ENCODE measurements at places on chromosomes 1 and 21.

DNA sequence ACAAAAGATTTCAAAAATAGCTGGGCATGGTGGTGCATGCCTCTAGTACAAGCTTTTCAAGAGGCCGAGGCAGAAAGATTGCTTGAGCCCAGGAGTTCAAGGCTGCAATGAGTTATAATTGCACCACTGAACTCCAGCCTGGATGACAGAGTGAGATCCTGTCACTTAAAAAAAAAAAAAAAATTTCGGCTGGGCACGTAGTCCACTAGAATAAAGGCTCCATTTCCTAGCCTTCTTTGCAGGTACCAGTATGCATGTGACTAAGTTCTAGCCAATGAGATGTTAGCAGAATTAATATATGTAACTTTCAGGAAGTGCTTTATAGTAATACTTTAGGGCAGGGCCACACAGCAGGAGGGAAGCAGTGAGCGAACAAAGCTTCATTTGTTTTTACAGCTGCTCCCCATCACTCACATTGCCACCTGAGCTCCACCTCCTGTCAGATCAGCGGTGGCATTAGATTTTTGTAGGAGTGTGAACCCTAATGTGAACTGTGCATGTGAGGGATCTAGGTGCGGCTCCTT lies 28.8 kb upstream of the SYDE2 start:
- DNase-seq, result no peak

- no peak for DNase-seq
Observed at GRCh38 chr21:18801468-18801867, 397.9 kb upstream of the TMPRSS15 start.

- no peak for DNase-seq
Observed at GRCh38 chr21:35578831-35579471, 481.4 kb downstream of the SETD4 start.

- DNase-seq, result no peak
Observed at GRCh38 chr1:98472878-98473277, 188.6 kb upstream of the SNX7 start.

- no peak for DNase-seq
Observed at GRCh38 chr1:187053876-187054275, 225.1 kb downstream of the PLA2G4A start.

DNA sequence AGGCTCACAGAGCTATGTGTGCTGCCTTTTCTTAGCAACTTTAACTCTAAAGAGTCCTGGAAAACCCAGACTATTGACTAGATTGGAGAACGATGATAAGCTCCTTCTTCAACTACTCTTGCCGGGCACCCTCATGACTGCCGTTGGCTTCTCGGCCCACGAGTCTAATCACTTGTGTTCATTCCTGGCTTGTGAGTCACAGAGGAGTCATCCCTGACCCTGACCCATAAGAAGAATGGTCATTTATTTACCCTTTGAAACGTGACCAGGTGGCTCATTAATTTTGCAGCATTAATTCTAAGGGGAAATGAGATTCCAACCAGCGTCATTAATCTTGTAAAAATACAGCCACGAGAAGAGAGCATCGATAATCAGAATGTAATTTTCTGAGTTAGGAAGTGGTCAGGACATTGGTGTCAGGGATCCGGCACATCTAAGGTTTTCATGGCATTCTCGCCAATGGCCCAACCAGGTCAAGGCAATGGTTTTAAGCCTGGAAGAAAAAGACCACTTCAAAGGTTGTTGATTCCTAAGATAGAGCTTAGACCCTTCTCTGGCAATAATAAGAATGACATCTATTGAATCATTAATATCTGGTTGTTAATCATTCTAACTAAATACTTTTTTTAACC lies 183.6 kb upstream of the RUNX1 start:
- no peak for DNase-seq

GRCh38 chr1:85224295-85224694 lies 23.5 kb upstream of the SYDE2 start:
- DNase-seq, result no peak

DNA sequence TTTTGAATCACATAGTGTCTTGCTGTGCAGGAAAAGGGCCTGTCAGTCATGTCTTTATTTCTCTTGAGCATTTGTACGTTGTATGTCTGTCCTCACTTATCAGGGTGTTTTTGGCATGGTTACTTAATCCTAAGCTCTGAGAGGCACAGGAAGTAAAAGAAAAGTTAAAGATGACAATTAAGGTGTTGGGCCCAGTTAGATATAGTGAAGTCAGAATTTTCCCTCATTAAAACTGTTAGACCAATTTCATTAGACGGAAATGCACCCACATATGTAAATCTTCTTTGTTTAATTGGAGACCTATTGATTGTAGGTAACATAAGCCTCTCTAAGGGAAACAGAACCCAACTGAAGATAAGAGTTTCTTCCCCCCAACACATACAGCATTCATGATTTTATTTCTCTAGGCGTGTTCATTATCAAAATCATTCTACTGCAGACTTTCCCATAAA lies 21.9 kb downstream of the NFIA start:
- DNase-seq, result no peak

DNA sequence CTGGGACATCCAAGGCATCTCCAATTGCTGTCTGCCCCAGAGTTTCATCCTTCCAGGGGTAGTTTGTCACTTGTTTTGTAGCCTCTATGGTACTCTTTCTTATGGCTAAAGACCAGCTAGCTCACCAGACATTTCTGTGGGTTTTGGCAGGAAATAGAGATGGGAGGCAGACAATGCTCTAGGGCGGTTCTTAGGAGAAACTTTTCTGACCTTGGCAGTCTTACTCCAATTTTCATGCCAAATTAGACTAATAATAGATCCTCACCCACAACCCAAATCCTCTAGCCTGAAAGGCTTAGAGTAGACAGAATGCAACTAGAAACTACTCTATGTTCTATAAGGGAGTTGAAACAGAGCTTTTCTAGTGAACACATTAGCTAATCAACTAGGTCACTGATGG lies 69.8 kb downstream of the LRIG2 start:
- no peak for DNase-seq

DNA sequence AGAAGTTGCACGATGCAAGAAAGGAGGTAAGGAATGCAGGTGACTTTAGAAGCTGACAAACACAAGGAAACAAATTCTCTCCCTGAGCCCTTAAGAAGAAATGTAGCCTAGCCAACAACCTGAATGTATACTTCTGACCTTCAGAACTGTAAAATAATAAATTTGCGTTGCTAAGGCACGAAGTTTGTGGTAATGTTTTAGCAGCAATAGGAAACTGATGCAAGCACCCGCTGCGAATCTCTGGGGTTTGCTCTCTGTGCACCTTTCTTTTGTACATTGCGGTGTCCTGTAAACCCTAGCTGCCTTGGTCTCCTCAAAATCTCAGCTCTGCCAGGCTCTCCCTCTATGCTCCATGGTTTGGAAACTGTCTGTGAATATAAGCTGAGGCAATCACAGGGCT lies 15.1 kb downstream of the CD53 start:
- no peak for DNase-seq

DNA sequence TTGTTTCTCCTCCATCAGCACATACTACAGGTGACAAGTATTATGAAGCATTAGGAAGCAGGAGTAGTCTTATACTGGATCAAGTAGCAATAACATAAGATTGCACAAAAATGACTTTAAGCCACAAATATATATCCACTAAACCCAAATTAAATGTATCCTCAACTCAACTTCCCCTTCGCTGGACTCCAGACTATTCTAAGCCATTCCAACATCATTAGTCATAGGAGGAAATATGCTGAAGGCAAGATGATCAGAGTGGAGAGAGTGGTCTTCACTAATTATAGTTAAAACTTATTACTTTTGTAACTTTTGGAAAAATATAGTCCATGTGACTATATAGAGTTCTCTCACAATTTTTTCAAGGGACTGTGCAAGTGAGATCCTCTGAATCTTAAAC lies 390.7 kb upstream of the ZP4 start:
- no peak for DNase-seq

DNA sequence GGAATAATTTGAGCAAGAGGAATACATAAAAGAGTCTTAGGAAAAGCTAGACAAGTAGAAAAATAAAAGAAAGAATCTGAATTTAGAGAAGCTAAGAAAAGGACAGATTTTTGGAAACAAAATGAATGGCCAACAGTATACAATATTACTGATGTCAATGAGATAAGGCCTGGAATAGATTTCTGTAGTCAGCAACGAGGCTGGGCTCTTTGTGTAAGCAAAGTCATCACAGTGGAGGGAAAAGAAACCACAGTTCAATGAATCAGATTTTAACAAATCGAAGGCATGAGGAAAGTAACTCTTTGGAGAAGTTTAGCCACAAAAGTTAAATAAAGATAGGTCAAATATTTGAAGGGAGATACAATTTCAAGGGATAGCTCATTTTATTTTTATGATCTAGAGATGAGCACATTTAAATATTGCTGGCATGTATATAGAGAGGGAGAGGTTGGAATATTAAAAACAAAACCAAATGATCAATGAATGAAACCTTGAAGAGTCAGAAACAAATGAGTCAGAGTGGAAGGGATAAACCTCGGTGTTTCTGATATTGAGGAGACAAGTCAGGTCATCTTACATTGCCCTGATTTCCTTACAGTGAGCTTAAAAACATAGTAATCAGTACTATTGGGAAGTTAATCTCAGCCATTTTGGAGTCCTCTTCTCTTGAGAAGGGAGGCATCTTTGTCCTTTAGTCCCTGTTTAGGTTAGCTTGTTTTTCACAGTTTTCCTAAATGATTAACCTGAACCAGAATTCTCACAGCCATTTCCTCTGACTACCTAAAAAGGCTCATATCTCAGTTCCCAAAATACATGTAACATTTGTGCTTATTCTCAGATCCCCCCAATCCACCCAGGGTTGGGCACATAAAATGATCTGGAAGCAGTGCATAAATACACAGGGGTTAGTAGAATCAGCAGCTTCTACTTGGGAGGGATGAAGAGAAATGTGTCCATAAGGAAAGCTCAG lies 620.0 kb upstream of the B3GALT2 start:
- DNase-seq, result no peak

DNA sequence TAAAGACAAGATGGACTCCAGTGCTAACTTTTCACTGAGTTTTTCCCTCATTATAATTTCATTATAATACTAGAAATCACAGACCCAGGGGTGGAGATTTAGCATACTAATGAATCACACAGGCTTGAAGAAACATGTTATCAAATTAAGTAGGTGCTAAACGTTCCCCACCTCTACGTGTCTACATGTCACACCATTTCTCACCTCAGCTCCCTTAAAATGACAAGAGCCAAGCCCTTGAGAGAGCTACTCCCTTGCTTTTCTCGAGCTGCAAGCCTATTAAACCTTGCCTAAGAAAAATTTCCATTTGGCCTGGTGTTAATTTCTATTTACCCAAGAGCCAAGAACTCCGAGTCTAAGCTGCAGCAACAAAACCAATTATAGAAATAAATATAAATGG lies 396.3 kb upstream of the NEGR1 start:
- no peak for DNase-seq

- no peak for DNase-seq
Observed at GRCh38 chr1:166911624-166912023, 35.6 kb upstream of the TADA1 start.

- no peak for DNase-seq
Observed at GRCh38 chr1:212077028-212077427, 41.5 kb downstream of the DTL start.

DNA sequence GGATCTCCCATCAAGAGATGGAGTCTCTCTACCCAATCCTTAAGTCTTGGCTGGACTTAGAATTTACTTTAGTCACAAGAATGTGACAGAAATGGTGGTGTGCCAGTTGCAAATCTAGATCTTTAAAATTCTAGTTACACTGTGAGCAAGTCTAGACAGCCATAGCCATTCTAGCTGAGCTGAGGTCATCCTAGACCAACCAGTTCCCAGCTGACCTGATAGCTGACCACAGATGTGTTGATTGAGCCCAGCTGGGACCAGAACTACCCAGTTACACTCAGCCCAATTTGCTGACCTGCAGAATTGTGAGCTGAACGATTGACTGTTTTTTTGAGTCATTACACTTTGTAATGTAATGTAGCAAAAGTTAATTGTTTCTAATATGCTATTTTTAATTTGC lies 251.8 kb downstream of the ADGRL2 start:
- no peak for DNase-seq

GRCh38 chr1:97920276-97920831 lies 480 bp downstream of the DPYD start:
- no peak for DNase-seq

DNA sequence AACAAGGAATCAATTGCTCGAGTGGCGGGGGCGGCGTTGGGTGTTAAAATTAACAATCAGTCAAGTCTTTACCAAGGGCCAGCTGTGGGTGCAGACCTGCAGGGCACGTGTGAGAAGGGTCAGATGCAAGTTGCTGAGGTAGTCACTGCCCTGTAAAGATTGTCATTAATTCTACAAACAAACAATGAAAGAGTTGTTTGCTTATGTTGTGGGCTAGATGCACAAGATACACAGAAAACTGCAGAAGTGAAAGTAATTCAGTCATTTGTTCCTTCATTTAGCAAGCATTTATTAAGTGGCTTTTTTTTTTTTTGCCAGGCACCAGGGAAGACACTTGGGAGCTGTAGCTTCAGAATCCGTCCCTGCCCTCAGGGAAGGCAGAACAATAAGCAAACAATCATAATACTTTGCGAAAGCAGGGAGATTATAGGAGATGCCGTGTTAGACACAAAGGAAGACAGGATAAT lies 79.5 kb downstream of the NR5A2 start:
- no peak for DNase-seq

GRCh38 chr1:229407206-229408026 lies 26.5 kb downstream of the ACTA1 start:
- DNase-seq, result no peak

DNA sequence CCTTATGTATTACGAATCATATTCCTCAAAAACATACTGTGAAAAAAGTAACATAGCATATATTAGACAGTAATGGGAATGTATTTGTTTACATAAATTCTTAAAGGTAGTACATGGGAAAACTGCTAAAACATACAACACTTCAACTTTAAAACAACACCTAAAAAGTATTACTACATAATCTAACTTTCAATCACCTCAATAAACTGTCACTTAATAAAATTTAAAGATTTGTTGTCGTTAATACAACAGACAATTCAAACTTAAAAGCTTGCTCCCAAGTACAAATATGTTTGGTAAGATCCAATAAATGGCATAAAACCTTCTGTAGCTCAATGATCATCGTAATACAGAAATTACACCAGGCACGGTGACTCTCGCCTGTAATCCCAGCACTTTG lies 3.7 kb downstream of the ARID4B start:
- no peak for DNase-seq

- DNase-seq, result peak; percentile 63
Observed at GRCh38 chr1:156148216-156148615, 5.2 kb upstream of the SEMA4A start.

- no peak for DNase-seq
Observed at GRCh38 chr1:40944326-40944725, 35.2 kb upstream of the CTPS1 start.

All from GM06990 (cell line).